Activated CD8-positive, alpha-beta memory T cell treated with anti-CD3 and anti-CD28 coated beads for 4 hours (primary cell): ENCODE measurements at places on chromosomes 13 and 19.

- peak; percentile 53 for DNase-seq
Observed at GRCh38 chr19:3324405-3324856, 42.0 kb upstream of the NFIC start.

- DNase-seq = no peak
Observed at GRCh38 chr13:99421758-99422585, 79.3 kb upstream of the TM9SF2 start.

- DNase-seq = no peak
Observed at GRCh38 chr13:107845911-107846310, 369.4 kb downstream of the LIG4 start.

- DNase-seq = no peak
Observed at GRCh38 chr13:39052944-39053343, 14.7 kb downstream of the NHLRC3 start.

DNA sequence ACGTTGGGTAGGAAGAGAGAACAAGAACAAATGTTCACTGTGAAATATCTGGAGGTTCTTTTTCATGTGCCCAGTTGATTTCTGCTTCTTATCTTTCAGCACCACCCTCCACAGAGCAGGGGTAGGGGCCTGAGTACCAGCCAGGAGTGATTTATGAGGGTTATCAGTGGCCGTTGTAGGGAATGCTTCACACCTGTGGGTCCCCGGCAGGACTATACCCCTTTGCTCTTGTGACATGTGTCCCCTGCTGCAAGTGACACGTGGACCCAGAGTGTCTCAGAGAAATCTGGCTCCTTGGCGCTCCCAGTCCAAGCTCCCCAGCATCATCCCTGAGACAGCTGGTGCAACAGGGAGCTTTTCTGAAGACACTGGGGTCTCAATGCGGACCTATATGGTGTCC is 29.7 kb downstream of the SIAH3 start:
- DNase-seq = no peak

GRCh38 chr13:66807251-66807650 is 422.9 kb downstream of the PCDH9 start:
- no peak for DNase-seq

DNA sequence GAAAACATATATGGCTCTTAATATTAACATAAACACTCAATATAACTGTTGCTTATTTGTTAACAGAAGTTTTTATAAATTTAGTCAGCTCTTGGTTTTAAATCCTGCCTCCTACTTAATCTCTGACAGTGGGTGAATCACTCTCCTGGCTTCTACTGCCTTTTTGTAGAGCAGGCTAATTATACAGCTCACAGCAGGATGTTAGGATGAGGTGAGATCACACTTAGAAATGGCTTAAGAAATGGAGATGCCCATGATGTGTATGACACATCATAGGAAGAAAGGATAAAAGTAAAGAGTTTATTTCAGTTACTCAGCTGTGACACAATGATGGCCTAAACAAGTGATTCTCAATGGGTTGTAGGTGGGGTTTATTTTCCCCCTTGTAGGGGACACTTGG is 345.6 kb downstream of the SPRY2 start:
- no peak for DNase-seq

GRCh38 chr13:46553521-46553885 is 533 bp downstream of the LRCH1 start:
- DNase-seq = no peak

DNA sequence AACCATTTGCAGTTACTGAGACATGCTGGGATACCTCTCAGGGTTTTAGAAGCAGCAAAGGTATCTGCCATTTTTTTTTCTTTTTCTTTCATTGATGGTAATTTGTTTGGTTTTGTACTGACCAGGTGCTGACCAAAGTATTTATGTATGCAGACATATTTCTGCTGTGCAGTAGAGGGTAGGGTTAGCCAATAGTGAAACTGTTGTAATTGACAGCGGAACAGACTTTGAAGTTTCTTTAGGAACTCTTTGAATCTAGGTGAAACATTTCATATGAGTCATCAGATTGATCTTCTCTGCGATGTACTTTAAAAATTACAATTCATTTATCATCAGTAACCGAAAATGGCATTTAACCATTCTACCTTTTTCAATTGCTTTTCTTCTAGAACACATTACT is 63.0 kb downstream of the ITGBL1 start:
- DNase-seq = no peak

GRCh38 chr13:113122550-113123225 is at the start of gene F10:
TSS of gene F10 (plus strand) at chr13:113122799. CDS start at chr13:113122856, 57 bp downstream.
- DNase-seq = no peak

GRCh38 chr13:46010148-46010547 is 42.4 kb downstream of the ZC3H13 start:
- DNase-seq = no peak

GRCh38 chr19:7013678-7014077 is 7.6 kb downstream of the MBD3L2B start:
- no peak for DNase-seq

DNA sequence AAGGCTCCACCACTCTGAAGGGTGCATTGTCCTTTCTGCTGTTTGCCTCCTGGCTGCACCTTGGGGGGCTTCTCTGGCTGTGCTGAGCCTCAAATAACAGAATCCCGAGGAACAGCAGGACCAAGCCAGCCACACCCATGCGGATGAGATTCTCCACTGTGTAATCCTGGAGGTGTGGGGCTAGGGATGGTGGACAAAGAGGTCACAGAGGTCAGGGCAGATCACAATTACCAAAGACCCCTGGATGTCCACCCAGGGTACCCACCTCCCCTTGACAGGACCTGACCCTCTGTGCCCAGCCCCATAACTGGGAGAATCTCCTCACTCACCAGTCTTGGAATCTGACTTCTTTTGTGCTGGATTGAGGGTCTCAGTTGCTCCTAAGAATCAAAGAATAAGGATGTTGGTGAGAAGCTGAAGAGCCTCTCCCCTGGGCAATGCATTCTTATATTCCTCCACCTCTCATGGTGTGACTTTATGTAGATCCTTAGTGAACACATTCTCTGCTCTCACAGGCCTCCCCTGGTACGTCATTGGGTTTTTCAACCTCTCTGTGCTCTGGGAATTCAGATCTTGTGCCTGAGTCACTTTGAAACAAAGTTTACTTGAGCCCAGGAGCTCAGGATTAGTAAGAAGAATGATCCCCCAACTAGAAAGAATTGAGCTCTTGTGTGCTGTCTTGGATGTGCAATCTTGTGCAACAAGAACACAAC is 5.2 kb downstream of the LILRA4 start:
- DNase-seq = no peak
